Lung (tissue), 17 donors: ENCODE measurements at places on chromosomes 4 and X. TPM values are rescaled to one million over a fixed set of nuclear protein-coding genes. Genes with fewer than 3 reads are reported as not detected.

The SNCA gene
- polyA plus RNA-seq: 7.1 TPM

The CSAG3 gene
- polyA plus RNA-seq: not detected

The ABCG2 gene
- polyA plus RNA-seq: 1.2 TPM

The TMPRSS11B gene
- not detected for polyA plus RNA-seq

GRCh38 chr4:110415478-110415877 is 60.5 kb upstream of the ENPEP start:
- DNase-seq: no peak

- no peak for DNase-seq
Measured at GRCh38 chrX:114841051-114841450, 176.4 kb downstream of the IL13RA2 start.

DNA sequence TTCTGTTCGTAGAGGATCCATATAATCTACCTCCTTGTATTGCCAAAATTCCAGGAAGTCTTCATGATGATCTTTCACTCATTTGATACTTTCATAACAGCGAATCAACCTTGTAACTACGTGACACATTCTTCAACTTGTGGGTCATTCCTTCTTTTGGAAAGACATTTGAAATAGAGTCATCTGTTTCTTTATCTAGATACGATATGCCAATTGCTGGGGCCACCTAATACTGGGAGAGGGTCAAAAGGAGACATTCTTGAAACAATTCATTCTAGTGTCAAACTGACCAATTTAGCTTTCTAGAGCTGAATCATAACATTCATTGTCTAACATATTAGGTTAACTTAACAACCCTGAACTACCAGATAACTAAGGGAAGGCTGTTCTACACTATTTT is 62.9 kb upstream of the SMAD1 start:
- no peak for DNase-seq

DNA sequence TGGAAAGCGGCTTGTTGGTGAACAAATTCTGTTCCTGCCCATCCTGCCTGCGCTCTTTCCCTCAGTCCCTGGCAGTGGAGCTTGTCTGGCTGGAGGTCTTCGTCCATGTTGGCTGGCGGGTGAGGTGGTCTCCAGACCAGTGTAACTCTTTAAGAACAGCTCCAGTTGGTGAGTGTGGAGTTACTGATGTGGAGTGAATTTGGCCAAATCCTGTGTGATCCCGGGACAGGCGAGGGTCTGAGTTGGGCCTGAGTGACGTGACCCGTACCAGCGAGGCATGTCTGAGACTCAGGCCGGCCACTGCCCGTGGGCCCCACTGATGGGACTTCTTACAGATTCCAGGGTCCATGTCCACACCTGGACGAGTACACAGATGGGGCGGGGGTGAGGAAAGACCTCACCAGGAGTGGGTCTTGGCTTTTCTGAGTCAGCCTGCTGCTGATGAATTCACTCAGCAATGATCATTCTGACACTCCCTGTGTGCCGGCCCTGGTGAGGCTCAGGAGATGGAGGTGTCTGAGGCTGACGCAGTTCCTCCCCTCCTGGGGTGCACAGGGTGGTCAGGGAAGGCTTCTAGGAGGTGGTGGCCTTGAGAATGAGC is 45.5 kb downstream of the PSAPL1 start:
- DNase-seq: no peak

- peak; percentile 24 for DNase-seq
Measured at GRCh38 chr4:18880871-18881270, 859.3 kb upstream of the LCORL start.

GRCh38 chr4:136985683-136986082 is 546.6 kb downstream of the PCDH18 start:
- DNase-seq: no peak

- peak; percentile 10 for DNase-seq
Measured at GRCh38 chrX:135340831-135341230, 31.6 kb downstream of the ETDC start.

- no peak for DNase-seq
Measured at GRCh38 chr4:111268769-111269414, 646.0 kb upstream of the PITX2 start.

GRCh38 chr4:139454111-139455045 is at the start of gene RAB33B:
TSS of gene RAB33B (plus strand) at chr4:139454121. CDS start at chr4:139454196, 75 bp downstream.
- no peak for DNase-seq

- DNase-seq: peak; percentile 59
Measured at GRCh38 chr4:41506130-41506529, 31.8 kb upstream of the LIMCH1 start.

DNA sequence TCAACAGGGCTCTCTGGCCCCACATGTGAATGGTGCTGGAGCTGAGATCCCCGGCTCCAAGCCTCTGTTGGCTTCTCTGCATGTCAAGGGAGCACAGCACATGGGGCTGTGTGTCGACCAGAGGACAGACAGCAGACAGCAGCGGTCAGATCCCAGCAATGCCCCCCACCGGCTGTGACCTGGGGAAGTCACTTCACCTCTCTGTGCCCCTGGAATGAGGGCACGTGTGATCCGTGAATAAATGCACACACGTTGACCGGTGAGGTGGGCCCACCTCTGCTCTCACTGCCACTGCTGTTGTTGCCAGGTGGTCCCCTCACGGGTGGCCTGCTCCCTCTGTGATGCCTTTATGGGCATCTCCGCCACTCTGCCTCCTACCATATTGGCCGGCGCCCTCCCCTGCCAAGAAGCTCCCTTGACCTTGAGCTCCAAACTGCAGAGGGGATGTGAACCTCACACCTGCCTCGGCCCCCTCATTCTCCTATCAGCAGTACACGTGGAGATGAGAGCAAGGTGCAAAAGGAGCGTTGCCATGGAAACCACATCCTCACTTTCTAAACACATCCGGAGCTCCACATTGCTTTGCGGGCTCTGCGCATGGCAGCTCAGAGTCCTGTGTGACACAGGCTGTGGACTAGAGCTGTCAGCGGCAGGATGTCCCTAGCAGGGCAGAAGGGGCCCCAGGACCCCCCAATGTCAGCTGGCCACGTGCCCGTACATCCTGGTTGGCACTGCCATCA is 75.4 kb downstream of the ABLIM2 start:
- no peak for DNase-seq

DNA sequence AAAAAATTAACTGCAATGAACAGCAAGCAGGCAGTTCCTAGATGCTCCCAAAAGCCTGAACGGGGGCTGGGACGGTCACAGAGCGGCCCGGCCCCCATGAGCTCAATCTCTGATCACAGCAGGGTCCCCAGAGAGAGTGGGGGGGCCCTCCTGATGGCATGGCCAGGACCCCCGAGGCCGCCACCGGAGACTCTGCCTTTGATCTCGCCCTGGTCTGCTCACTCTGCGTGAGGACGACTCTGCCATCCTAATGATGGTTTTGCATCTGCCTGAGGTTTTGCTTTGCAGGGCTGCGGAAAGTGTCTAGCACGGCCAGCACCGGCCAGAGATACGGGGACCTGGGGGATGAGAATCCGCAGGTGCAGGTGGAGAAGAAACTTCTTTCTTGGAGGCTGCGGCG is 103.8 kb downstream of the SHOX start:
- DNase-seq: no peak

- peak; percentile 43 for DNase-seq
Measured at GRCh38 chr4:81214144-81214880, 710 bp downstream of the PRKG2 start.

- no peak for DNase-seq
Measured at GRCh38 chr4:94416335-94416734, 35.4 kb upstream of the PDLIM5 start.

DNA sequence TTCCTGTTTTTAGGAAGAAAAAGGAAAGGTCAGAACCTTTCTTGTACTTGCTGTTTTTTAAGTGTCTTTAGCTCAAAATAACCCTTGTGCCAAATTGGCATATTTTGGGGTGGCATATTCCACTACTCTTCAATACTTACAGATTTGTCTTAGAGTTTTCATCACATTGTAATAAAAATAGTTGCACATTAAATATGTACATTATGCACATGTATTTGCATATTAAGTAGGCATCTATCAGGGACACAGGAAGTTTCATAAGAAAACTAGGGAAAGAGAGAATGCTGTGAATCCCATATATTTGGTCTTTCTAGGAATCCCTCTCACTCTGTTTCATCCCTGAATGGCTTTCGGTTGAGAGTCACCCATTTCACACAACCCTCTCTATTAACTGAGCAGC is 139.6 kb downstream of the LARP7 start:
- no peak for DNase-seq
